ENCODE measurements at places on chromosomes 1 and 21.

- DNase-seq: no peak
These were observed 17.6 kb upstream of the PLA2G5 start for GRCh38 chr1:20052386-20052785.

- DNase-seq: no peak
These were observed 294.5 kb downstream of the RRAGC start for GRCh38 chr1:38565020-38565491.

- no peak for DNase-seq
These were observed at the start of gene CTXND2 for GRCh38 chr1:150887018-150887417. TSS of gene CTXND2 (plus strand) at chr1:150887136. CDS start at chr1:150912315, 25,179 bp downstream.

DNA sequence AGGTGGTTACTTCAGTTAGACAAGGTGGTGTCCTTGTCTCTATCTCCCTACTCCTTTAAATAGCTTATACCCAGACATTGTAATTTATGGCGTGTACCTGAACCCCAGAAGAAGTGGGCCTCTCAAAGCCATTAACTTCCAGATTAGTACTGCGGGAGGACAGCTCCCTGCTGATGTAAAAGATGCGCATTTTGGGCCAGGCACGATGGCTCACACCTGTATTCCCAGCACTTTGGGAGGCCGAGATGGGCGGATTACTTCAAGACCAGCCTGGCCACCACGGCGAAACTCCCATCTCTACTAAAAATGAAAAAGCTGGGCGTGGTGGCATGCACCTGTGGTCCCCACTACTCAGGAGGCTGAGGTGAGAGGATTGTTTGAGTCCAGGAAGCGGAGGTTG is 15.0 kb upstream of the PLEKHM2 start:
- no peak for DNase-seq

DNA sequence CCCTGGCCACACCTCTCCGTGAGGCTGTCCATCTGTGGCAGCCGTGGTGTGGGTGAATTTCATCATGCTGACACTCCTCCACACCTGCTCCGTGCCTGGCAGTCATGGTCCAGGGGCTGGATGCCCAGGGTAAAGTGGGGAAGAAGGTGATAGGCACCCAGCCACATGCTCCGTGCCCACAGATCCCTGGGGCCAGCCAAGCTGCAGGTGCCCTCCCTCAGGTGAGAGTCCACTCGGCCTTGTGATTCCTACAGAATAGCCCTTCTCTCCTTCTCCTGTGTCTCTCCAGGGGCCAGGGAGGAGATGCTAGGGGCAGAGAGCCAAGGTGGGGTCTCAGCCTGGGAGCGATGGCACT is 16.8 kb upstream of the POFUT2 start:
- no peak for DNase-seq

- no peak for DNase-seq
These were observed 1529.3 kb upstream of the TPTE start for GRCh38 chr21:8991968-8992621.

- DNase-seq: no peak
These were observed 9.8 kb upstream of the PLCH2 start for GRCh38 chr1:2466270-2466665.

DNA sequence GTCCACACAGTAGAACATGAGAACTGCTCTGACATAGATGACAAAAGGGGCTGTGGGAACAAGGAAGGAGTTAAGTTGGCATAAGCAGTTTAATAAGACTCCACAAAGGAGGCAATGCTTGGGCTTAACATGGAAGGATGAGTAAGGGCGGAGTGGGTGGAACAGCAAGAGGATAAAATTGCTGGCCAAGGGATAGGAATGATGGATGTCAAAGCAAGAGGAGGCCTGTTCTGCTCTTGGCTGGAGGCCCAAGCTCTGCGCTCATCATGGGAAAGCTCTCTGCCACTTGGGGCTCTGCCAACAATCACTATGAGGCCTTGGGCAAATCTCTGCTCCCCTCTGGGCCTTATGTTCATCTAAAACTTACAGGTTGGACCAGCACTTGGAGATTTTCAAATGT is 98.3 kb upstream of the CAMK1G start:
- no peak for DNase-seq

GRCh38 chr1:4177425-4178150 is 277.5 kb upstream of the C1orf174 start:
- no peak for DNase-seq

- DNase-seq: no peak
These were observed at the start of gene PLPP3 for GRCh38 chr1:56578963-56579875. TSS of gene PLPP3 (minus strand) at chr1:56579563. CDS start at chr1:56579016, 547 bp downstream.

DNA sequence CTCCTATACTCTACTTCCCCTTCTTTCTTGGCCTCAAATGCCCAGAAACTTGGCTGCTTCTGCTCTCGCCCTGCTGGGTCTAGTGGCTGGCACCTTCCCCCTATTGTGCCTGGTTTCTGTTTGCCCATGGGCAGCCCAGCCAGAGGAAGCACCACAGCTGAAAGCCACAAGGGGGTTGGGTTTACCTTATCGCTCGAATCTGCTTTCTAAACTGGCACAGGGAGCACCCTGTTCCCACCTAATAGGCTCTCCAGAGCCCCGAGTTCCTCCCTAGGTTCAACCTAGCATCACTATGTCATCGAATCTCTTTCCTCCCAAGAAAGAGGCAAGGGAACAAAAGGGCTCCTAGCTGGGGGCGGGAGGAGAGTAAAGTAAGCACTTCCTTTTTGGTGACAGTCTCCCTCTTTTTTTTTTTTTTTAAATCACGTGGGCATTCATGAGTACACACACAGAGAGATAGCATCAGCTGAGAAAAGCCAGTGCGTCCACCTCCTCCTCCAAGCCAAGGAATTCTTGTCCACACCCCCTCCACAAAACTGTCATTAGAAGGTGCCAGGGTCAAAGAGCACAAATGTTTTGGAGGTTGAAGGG is 72.8 kb downstream of the PLEKHA6 start:
- no peak for DNase-seq

- no peak for DNase-seq
These were observed at the start of gene C4BPB for GRCh38 chr1:207088701-207089626. TSS of gene C4BPB (plus strand) at chr1:207088860. CDS start at chr1:207089532, 672 bp downstream.

GRCh38 chr1:101247404-101248287 is 10.8 kb downstream of the S1PR1 start:
- DNase-seq: no peak

DNA sequence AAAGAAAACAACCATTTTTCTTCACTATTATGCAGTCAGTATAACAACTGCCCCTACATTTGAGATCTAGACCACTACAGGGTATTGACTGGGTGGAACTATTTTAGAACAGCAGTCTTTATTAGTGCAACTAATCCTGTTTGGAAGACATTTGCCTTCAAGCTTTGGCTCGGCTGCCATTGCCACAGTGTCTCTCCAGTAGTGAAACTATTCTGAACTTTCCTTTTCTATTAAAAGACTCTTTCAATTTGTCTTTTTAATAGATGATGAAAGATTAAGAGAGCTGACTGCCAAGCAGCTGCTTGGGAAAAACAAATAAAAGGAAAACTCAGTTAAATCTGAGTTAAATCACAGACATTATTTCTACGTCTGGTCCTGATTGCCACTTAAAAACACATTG is 49.3 kb downstream of the LPGAT1 start:
- no peak for DNase-seq

DNA sequence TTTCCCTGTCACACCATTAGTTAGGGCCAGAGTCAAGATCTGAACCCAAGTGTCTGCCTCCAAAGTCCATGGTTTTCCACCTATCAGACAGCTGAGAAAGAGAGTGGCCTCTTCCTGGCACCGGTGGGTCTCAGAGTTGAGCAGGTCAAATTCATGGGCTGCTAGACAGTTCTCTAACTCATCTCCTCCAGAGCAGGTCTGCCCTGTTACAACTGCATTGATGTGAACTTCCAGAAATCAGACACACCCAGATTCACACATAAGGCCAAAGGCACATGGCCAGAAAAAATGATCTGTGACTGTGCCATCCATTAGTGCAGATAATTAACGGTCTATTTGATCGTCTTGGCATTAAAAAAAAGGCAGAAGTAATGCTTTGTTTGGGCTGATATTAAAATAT is 17.5 kb downstream of the SMIM12 start:
- no peak for DNase-seq

DNA sequence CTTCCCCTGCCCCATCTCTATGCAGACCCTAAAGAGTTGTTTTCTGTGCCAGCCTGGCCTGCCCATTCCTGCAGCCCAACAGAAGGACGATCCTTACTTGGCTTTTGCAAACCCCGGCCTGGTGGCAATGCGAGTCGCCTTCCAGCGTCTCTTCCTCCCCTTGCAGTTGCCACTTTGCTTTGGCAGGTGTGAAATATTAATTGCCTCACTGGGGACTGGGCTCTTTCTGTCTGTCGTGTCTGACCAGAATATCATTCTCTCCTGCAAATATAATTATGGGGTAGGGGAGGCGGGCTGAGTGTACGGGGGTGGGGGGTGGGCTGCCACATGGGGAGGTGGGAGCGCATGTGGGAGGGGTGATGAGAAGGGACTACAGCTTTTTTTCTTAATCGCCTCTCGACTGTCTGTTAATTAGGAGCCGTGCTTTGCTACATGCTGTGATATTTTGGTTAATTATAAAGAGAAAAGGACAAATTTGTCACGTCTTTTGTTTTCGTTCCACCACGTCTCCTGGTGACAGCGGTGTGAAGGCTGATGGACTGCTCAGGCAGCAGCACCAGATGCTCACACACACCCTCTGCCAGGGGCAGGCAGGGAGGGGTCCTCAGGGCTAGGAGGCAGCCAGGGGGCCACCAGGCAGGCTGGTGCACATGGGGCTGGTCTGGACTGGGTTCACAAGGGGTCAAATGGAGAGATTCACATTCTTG is 80.1 kb upstream of the CD34 start:
- DNase-seq: no peak

DNA sequence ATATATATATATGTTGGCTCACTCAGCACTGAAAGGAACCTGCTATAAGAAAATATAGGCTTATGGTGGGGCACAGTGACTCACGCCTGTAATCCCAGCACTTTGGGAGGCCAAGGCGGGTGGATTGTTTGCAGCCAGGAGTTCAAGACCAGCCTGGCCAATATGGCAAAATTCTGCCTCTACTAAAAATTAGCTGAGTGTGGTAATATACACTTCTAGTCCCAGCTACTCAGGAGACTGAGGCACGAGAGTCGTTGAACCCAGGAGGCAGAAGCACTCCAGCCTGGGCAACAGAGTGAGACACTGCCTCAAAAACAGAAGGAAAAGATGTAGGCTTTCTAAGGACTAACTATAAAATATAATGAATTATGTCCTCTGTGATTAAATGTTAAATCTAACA is 14.6 kb upstream of the MUTYH start:
- DNase-seq: no peak

DNA sequence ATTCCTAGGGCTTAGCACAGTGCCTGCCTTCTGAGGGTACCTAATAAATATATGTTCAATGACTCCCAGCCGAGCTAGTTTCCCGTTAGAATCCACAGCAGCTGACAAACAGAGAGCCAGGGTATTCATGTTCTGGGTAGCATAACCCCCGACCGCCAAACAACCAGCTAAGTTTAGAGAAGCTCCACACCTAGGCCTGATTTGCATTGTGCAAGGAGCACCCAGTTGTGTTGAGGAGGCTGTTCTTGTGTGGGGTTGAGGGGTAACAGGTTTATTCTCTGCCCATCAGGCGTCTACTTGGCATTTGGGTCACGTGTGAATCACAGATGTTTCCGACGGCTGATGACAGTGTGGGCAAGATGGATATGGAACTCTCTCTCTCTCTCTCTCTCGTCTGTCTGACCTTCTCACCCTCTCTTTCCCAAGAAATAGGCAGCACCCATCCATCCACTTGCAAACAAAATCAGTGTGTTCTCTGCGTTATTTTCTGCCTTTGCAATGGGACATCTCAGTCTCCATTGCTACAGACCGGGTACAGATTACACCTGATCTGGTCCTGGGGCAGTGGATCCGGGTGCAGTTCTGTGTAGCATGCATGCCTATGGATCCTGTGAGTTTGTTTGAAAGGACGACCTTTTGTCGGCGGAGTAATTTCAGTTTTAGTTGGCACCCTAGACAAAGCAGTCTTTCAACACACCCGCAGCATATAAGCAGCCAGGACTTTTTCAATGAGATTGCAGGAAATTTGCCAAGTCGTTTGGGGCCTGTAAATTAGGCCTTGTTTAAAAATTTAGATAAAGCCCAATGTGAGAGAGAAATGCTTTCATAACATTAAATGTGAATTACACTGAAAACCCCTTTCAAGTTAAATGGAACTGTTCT is 29.4 kb downstream of the KAZN start:
- no peak for DNase-seq

GRCh38 chr1:36710951-36711350 is 228.2 kb upstream of the CSF3R start:
- DNase-seq: no peak

DNA sequence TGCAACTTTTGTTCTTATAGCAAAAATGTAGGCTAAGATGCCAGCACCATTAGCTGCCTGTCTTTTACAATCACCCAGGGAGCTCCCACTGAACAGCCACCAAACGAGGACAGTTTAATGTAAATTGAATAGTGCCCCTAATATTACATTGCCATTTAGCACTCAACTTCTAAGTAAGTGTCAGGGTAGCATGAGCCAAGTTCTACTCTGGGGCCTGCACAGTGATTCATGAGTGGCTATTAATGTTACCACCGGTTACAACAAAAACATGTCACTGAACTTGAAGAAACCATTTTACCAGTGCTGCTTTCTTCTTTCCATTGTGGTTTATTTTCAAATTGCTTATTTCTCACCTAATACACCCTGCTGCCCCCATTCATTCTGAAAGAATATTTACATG is 295.6 kb upstream of the RRP15 start:
- DNase-seq: no peak

DNA sequence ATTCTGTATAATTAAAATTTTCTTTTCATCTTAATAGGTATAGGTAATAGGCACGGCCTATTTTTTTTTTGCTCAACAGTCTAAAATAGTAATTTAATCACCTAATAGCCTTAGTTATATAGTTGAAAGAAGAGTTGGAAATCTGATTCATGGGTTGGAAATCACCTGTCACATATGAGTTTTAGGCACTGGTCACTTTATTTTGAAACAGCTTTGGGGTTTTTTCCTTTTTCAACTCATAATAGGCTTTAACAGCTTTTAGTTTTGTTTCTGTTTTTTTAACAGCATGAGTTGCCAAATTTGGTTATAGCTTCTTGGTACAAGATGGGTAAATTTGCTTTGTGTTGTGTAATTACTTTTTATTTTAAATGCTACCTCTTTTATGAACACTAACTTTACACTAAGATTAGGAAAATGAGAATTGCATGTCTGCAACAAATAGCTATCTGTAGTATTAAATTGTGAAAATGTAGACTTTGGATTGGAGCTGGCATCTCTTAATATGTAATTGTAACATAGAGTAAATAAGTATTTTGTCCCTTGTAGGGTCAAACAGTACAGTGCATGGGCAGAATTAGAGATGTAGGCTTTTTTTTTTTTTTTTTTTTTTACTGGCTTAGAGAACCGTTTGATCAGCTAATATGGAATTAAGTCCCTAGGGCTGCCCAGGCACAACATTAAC is 109.8 kb downstream of the OSBPL9 start:
- DNase-seq: no peak

- no peak for DNase-seq
These were observed 10.9 kb downstream of the OLIG2 start for GRCh38 chr21:33036430-33037162.

GRCh38 chr1:199010492-199010891 is 371.7 kb downstream of the PTPRC start:
- no peak for DNase-seq

GRCh38 chr1:27542463-27543273 is 52.7 kb upstream of the WASF2 start:
- no peak for DNase-seq
